ENCODE measurements at places on chromosomes 13 and 19.

- no peak for DNase-seq
Observed at GRCh38 chr19:3098515-3099346, 4.6 kb downstream of the GNA11 start.

DNA sequence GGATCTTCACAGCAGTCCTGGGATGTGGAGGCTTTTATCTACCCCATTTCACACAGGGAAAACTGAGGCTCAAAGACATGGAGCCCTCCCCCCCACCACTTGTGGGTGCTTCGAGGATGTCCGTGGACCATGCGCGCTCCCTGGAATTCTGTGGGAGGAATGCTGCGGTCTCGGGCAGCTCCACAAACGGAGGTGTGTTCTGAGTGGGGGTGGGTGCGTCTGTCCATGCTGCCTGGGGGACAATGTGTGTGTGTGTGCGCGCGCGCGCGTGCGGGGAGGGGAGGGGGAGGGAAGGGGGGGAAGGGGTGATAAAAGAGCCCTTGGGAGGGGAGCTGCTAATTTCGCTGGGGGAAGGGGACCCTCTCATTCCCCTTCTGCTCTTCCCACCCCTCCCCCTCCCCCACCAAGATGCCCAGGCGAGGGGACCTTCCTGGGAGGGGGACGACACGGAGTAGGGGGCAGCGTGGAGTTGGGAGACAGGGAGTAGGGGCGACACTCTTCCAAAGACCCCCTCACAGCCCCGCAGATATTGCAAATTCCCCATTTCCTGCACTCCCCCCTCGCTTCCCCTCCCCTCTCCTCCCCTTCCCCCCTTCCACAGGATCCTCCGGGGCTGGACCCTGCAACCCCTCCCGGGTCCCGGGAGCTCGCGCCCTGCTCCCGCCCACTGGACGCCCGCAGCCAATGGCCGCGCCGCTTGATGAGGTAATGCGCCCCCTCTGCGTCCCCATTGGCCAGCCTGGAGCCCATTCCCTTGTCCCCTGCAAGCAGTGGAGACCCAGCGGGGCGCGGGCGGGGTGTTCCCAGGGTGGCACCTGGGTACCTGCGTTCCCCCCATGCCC is 18.9 kb upstream of the ZNRF4 start:
- no peak for DNase-seq

DNA sequence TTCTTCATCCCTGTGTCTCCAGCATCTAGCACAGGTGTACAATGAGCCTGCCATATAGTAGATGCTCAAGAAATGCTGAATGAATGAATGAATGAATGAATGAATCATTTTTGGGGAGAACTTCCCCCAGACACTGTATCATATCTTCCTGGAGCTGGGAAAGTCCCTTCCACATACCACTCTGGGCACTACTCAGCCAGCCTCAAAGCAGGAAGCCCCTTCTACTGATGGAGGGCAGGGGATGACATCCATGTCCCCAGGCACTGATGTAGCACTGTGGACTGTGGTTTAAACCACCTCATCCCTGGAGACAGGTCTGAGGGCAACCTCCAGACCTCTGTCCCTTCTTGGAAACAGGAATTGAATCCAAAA is 4.8 kb downstream of the GNA15 start:
- DNase-seq, result no peak

DNA sequence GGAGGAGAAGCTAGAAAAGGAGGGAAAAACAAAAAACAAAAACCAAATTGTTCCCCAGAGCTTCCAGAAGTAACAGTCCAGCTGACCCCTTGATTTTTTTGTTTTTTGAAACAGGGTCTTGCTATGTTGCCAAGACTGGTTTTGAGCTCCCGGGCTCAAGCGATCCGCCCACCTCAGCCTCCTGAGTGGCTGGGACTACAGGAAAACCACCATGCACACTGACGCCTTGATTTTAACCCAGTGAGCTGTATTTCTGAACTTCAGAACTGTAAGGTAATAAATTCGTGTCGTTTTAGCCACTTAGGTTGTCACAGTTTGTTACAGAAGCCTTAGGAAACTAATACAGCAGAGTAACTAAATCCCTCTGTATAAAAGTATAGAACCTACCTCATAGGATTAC is 1.1 kb upstream of the NEK3 start:
- DNase-seq, result no peak

- DNase-seq, result no peak
Observed at GRCh38 chr13:113046883-113047244, 58.7 kb upstream of the F7 start.

DNA sequence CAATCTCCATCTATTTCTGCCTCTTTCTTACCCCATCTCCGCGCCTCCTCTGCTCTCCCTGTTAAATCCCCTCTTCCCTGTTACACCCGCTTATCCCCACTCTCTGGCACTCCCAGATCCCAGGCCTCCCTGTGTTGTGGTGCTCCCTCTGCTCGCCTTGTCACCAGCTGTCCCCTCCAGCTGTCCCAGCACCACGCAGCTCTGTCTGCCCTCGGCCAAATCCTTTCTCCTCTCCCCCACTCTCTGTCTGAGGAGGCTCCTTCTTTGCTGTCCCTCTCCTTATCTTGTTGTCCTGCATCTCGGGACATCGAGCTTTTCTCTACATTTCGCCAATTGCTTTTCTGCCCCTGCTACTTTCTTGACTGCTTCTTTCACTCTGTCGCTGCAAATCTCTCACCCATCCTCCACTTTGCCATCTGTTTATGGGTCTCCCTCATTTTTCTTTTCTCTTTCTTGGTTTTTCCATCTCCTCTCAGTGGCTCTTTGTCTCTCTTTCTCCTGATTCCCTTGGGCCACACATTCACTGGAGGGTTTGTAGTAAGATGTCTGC is 941 bp downstream of the ZNF160 start:
- no peak for DNase-seq

DNA sequence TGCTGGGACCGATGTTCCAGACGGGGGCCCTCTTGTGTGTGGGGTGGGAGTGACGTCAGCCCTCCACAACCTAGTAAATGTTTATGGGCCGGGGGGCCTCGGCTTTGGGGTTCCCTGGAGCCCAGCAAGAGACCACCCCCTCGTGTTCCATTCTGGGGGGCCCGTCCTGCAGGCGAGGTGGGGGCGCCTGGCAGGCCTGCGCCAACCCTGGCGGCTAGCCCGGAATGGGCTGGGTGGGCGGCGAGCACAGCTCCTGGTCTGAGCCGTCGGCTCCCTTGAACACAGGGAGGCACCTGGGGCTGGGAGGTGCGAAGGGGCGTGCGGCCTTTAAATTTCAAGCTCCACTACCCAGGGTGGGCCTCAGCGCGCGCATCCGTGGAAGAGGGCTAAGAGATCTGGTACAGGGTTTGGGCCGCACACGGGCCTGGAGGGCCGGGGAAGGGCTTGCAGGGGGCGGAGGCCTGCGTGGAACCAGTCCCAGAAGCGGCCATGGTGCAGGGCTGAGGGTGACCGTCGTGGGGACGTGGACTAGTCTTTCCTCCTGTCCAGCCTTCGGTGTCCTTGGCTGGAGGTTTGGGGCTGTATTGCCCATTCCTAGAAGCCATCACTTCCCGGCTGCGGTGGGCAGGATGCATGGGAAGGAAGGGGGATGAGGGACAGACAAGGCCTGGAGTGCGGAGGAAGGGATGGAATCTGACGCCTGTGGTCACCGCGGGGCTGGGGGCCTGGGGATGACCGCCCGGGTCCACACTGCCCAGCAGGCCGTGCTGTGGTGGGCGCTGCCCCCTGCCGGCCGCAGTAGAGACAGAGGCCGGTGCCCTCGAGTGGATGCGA is 11.4 kb downstream of the NDUFA11 start:
- no peak for DNase-seq

- DNase-seq, result no peak
Observed at GRCh38 chr19:33134571-33135041, 2.7 kb downstream of the WDR88 start.

DNA sequence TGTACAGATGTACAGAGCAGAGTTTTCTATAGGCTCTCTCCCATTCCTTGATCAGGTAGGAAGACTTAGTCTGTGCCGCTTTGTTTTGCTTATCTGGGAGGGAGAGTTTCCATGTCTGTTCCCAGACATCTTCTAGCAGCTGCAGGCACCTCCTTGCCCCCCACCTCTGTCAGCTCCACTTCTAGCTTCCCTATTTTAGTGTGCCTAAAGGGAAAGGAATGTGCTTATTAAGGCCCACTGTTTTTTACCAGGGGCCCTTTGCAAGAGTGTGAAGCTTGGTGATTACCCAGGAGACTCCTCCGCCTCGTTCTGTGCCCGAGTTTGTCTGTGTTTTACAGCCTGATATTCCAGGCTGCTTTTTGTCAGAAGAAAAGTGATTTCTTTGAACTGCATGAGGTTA is 1984.4 kb downstream of the OLFM4 start:
- no peak for DNase-seq

- no peak for DNase-seq
Observed at GRCh38 chr19:10818301-10819123, 17.5 kb downstream of the TMED1 start.

- DNase-seq, result no peak
Observed at GRCh38 chr13:53079691-53080090, 51.1 kb downstream of the OLFM4 start.

DNA sequence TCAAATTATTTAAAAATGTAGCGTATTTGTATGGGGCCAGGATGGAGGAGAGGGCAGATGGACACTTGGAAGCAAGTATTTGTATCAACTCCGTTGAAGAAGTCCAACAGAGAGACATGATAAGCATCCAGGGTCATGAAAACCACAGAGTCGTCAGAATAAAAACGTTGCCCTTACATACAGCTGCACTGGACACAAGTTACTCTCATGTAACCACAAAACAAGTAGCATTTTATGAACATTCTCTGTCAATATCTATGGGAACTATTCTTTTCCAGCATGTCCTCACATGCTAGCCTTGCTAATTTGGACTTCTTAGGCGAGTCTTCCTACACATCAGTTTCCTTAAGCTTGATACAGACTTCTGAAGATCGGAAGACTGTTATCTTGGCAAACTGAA is 35.0 kb downstream of the EFNB2 start:
- DNase-seq, result no peak

DNA sequence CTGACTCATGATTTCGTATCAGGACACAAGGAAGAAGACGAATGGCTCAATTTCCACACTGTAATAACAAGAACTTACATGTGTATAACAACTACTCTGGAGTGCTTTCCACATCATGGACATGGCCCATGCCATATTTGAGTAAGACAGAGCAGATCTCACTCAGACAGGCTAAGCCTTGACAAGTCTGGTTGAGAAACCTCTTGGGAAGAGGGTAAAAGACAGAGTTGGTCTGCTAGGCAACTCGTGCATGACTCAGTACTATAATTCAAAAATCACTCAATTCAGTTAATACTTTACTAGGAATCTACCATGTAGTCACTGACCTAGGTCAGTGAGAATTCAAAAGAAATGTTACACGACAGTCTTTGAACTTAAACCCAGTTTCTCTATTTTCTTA is 5.7 kb upstream of the THSD1 start:
- no peak for DNase-seq

DNA sequence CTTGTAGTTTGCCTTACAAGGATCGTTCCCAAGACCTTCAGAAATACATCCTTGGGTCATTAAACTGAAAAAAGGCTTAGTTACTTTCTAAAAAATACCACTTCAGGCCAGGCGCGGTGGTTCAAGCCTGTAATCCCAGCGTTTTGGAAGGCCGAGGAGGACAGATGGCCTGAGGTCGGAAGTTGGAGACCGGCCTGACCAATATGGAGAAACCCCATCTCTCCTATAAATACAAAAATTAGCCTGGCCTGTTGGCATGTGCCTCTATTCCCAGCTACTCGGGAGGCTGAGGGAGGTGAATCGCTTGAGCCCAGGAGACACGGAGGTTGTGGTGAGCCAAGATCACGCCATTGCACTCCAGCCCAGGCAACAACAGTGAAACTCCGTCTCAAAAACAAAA is 2.2 kb upstream of the ZNF28 start:
- no peak for DNase-seq

- DNase-seq, result no peak
Observed at GRCh38 chr19:29843180-29844051, 31.6 kb downstream of the CCNE1 start.

DNA sequence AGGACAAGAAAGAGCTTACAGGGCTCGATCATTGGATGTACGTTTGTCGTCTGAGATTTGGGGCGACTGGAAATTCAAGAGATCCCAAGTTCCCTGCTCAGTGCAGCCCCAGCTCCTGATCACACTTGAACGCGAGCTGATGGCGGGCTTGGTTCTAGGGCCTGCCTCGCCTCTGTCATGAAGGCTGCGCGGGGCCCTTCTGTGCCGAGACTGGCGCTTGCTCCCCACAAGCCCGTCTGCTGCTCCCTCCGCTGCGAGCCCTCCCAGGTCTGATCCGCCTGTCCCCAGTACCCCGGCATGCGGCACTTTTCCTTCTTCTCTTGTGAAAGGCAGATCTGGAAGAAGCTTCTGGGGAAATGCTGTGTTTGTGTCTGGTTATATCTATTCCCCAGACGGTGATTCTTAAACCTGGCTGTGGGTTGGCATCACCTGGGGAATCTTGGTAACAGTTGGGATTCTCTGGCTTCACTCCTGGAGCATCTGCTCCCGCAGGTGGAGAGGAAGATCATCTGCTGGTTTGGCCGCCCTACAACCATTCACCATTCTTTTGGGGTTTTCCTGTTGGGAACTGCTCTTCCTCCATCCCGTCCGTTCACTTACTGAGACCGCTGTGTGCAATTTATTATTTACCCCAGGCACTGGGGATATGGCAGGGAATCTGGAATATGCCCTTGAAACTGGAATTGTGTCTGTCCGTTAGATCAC is 43.6 kb downstream of the SIPA1L3 start:
- no peak for DNase-seq

- no peak for DNase-seq
Observed at GRCh38 chr19:45798995-45799517, 6.4 kb upstream of the DMWD start.

DNA sequence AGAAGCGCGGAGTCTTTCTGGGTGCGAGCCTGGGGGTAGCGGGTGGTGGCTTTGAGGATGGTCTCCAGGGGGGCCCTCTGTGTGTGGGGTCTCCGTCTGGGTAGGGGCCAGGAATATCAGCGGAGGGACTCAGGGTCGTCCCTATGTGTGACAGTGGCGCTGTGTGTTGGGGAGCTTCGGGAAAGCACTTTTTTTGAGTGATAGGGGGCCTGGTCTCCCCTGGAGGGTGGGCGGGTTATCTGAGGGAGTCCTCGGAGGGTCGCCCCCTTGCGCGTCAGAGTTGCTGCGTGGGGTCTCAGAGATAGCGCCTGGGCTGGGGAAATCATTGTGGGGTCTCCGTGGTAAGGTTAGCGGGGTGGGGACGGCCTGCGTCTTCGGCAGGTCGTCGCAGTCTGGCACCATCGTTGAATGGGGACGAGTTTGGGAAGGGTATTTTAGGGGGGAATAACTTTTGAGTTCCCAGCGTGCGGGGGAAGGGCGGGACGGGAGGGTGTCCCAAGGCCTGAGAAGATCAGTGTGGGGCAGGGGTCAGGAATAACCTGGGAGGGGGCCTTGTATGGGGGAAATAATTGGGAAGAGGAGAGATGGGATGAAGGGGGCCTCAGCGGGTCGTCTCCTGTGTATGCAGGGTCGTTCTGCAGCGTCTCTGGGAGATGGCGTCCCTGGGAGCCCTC is 857 bp downstream of the IER2 start:
- no peak for DNase-seq

- DNase-seq, result no peak
Observed at GRCh38 chr13:100859861-100860260, 185.3 kb upstream of the TMTC4 start.

DNA sequence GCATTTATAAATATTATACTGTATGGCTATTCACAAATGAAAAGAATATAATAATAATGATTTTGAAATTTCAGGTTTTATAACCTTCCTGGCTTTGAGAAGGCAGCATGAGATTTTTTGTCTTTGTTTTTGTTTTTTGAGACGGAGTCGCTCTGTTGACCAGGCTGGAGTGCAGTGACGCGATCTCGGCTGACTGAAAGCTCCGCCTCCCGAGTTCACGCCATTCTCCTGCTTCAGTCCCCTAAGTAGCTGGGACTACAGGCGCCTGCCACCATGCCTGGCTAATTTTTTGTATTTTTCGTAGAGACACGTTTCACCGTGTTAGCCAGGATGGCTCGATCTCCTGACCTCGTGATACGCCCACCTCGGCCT is 64.1 kb downstream of the ZNF429 start:
- DNase-seq, result no peak

Data from esophagus squamous epithelium (tissue), 5 donors.